Sigmoid colon (tissue), 7 donors: ENCODE measurements at places on chromosomes 5 and 9.
A peak's percentile ranks its signal among the peaks of the same experiment; 100 is the strongest.

- peak; percentile 73 for DNase-seq
Measured at GRCh38 chr9:129068990-129069861, 11.7 kb upstream of the DOLPP1 start.

DNA sequence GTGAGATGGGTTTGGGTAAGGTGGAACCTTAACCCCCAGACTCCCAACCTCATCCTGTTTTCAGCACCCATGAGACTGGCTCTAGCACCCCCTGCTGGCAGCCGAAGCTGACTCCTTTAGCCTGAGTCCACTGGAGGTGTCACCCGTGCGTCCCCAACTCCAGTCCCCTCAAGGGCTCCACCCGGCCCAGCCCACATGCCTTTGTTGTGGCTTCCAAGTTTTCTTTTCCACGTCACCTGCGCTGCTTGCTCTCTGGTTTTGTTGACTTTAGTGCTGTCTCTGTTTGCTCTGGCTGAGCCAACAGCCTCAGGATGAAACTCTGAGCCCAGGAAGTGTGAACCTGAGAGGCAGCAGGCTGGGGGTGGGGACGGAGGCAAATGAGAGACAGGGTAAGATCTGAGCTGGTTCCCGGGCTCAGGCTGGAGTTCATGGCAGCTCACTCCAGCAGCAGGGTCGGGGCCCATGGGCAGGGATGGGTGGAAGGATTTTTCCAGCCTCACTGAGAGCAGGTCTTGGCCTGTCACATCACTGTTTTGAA lies 13.2 kb upstream of the AQP7 start:
- peak; percentile 75 for DNase-seq

GRCh38 chr9:20209391-20210340 lies 412.6 kb downstream of the MLLT3 start:
- DNase-seq: no peak

GRCh38 chr5:110751902-110752762 lies 13.3 kb downstream of the SLC25A46 start:
- no peak for DNase-seq
